ENCODE measurements at places on chromosomes 1 and 21.

DNA sequence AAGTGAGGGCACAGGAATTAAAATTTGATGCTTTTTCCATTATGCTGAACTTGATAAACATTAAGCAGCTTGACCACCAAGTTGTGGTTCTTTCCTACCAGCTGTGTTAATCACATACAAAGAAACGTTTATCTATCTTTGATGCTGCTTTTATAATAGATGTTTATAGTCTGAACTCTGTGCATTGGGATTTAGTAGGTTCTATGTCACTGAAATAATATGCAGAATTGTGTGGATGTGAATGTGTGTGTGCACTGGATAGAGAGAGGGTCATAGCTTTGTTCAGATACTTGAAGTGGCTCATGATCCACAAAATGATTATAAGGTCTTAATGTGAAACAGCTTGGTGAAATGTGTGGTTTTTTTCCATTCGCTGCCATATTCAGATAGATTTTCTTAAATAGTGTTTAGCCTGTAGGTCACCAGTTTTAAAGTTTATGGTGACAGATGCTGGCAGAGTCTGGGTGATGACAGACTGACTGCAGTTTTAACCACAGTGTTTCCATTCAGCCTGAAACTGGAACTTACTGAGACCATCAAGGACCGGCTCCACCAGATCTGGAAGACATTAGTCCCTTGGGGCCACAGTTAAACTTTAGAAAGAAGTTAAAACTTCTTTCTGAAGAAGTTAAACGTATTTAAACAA lies 10.2 kb downstream of the DDI2 start:
- DNase-seq = peak; percentile 15

DNA sequence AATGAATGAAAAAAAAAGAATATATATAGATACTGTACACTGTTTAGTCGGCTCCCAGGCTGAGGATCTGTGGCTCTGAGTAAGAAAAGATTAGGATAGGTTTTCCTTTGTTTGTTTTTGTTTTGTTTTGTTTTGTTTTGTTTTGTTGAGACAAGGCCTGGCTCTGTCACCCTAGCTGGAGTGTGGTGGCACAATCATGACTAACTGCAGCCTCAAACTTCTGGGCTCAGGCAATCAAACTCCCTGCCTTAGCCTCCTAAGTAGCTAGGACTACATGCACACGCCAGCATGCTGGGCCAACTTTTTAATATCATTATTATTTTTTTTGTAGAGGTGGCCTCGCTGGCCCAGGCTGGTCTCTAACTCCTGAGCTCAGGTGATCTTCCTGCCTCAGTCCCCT lies 87.9 kb upstream of the PTBP2 start:
- no peak for DNase-seq

- peak; percentile 54 for DNase-seq
Observed at GRCh38 chr1:53576381-53576801, 117.2 kb downstream of the DMRTB1 start.

- peak; percentile 22 for DNase-seq
Observed at GRCh38 chr1:89552471-89553081, 27.9 kb downstream of the LRRC8B start.

DNA sequence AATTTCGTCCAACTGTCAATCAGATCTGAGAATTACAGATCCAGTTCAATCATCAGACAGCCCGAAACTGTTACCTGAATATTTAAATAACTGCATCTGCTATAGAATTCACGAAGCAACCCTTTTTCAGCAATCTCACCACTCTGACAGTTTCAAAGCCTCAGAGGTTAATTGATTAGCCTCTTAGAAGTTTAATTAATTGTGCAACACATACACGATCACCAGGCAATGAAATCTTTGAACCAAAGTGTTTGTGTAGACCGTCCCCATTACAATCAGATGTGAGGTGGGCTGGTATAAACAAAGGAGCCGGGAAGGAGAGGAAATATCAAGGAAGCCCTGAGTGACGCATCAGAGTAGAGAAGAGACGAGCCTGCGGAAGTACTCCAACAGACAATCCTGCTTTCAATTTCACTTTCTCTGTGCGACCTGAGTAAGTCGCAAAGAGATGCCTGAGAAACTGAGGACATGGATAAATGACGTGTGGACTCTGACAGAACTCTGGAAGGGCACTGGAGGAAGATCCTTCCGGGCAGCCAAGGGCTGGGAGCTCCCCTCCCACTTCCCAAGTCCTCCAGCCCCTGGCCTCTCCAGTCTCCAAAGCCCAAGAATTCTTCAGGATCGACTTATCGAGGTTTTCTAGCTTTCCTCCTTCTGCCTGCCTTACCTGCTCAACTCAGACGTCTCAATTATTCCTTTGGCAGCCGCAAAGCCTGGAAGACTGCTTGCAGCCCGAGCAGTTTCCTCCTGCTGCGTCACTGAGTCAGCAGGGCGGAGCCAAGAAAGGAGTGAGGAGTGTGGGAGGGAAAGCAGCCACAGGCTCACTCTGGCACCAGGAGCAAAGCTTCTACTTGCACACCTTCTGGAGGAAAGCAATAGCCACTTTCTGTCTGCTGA lies at the start of gene RNASEL:
RNASEL (minus strand) TSS at position 757 of the 897 bp plus-strand sequence. CDS start 2,450 bp downstream, outside the sequence.
- DNase-seq = peak; percentile 62
